HS-5 (cell line): ENCODE measurements at places on chromosomes 2 and 18.

- DNase-seq = no peak
Observed at GRCh38 chr18:38241216-38241615, 675.6 kb upstream of the CELF4 start.

DNA sequence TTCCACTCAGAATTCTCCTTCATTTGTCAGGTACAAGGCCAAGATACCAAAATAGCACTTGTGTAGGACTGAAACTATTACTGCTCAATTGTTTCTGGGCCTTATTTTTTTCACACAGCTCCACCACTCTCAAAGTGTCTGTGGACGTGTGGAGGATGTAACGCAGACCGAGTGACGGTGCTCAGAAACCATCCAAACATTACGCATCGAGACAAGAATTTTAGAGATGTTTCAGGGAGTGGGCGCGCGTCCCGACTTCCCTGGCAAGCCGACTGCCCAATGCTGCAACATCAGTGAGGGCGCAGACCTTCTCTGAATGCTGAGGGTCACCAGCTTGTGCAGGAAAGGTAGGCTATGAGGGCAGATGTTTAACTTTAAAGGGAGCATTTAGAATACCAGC lies 108.4 kb downstream of the GATA6 start:
- no peak for DNase-seq

DNA sequence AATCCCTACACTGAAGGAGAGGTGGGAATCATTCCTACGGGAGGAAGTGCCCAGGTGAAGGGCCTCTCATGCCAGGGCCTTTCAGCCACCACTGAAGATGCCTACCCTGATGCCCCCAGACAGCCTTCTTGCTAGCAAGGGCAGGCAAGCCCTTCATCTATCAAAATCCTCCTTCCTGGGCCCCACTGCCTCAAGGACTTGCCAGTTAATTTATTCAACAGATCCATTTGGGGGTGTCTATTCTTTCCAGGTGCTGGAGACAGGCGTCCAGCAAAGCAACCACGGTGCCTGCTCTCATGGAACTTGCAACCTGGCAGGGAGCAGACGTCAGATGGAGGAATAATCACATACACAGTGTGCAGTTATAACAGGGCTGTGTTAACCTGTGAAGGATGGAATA lies 95.5 kb downstream of the GYPC start:
- DNase-seq = no peak

GRCh38 chr2:135585586-135585985 lies 54.3 kb downstream of the R3HDM1 start:
- no peak for DNase-seq

DNA sequence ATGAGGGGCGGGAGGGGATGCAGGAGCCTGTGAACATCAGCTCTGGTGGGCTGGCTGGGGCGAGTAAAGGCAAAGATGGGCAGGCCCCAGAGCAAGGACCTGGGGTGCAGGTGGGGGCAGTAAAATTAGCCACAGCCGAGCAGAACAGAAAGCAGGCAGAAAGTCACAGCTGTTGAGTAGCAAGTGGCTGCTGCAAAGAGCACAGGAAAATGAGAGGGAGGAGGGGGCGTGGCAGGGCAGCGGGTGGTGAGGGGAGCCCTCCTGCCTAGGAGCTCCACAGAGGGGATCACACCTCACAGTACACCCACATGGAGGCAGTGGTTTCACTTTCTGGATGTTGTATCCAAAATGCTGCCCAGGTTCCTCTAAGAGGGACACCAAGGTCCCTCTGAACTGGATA lies 79.6 kb downstream of the LBH start:
- no peak for DNase-seq

DNA sequence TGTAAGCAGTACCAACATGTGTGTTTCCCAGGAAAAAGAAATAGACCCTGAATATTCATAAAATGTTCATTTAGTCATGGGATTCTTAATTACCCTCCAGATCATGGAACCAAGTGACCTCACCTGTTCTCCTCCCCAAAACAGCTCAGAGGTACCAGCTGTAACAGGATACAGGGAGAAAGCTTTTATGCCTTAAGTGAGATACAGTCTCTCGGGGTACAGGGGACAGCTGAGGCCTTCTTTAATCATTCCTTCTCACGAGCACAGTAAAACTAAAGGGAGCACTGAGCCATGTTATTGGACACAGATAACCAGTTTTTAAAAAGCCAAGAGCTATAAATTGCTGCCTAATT lies 16.6 kb downstream of the EPHA4 start:
- no peak for DNase-seq

DNA sequence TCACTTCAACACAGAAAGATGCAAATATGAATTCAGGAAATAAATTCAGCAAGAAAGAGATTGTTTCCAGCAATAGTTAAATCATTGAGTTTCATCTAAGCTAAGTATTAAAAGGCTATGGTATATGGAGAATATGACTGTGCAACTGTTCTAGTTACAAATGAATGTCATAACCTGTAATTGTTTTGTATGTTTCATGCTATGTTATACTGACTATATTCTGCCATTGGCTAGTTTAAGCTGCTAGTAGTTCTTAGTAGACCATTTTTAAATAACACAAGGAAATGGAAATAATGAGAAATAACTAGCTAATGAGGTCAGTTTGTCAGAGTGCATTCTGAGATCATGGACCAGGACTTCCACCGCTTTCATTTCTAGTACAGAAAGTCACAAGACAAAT lies 1154.9 kb upstream of the TMEFF2 start:
- no peak for DNase-seq

GRCh38 chr2:120564213-120565094 lies 171.2 kb upstream of the GLI2 start:
- DNase-seq = no peak

- DNase-seq = no peak
Observed at GRCh38 chr2:213443921-213444320, 159.7 kb downstream of the SPAG16 start.

GRCh38 chr18:53817976-53818950 lies 406.2 kb downstream of the MBD2 start:
- no peak for DNase-seq

GRCh38 chr18:24725644-24726415 lies 265.4 kb downstream of the HRH4 start:
- no peak for DNase-seq

DNA sequence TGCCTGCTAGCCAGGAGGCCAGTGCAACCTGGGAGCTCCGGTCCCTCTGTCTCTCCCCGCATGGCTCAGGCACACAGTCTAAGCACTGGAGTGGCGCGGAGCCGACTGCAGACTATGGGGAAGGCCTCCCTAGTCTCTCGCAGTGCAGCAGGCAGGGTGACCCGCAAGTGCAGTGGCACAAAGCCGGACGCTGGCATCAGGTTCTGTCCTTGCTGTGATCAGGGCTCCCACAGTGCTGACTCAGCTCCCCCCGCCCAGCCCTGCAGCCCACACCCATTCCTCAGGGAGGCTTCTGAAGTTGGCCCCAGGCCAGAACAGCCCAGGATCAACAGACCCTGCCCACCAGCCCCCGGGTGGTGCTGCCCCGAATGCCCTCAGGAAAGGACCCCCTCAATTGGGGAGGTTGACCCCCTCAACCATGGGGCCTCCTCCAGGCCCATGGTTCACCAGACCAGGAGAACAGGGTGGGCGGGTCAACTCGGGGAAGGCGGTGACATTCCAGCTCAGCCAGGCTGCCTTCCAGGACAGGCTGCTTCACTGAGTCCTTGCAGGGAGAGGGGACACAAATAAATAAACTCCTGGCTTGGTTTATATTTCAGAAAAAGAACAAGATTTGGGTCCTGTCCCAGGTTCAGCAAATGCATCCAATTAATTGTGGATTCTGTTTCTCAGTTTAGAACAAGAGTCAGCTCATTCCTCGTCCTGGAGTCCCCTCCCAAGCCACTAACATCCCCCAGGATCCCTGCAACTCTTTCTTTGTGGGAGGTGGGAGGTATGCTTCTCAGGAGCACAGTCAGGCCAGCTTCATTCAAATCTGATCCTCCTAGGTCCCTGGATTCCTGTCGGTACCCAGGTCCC lies 12.2 kb downstream of the BIN1 start:
- DNase-seq = no peak

DNA sequence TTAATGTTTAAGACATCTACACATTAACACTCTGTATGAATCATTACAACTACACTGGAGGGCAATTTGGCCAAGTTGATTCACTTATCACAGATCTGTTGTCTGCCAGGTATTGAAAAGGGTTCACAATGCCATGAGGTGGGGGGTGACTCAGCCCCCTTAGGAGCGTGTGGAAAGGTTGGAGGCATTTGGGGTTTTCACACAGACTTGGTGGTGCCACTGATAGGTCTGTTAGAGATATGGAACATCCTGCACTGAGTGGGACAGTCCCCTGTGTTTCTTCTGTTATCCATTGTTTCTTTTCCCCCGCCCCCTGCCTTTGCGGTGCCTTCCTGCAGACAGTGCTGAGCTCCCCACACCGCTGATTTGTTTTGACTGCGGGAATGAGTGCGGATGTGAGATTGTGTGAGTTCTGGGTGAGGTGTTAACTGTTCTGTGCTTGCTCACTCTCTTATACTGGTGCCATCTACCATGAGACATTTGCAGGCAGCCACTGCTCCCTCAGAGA lies 9.3 kb upstream of the TSN start:
- no peak for DNase-seq

DNA sequence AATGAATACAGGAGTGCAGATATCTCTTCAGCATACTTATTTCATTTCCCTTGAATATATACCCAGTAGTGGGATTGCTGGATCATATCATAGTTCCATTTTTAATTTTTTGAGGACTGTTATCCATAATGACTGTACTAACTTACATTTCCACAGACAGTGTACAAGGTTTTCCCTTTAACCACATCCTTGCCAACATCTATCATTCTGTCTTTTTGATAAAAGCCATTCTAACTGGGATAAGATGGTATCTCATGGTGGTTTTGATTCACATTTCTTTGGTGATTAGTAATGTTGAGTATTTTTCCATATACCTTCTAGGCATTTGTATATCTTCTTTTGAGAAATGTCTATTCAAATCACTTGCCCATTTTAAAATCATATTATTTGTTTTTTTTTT lies 325.2 kb downstream of the CYP26B1 start:
- DNase-seq = no peak

DNA sequence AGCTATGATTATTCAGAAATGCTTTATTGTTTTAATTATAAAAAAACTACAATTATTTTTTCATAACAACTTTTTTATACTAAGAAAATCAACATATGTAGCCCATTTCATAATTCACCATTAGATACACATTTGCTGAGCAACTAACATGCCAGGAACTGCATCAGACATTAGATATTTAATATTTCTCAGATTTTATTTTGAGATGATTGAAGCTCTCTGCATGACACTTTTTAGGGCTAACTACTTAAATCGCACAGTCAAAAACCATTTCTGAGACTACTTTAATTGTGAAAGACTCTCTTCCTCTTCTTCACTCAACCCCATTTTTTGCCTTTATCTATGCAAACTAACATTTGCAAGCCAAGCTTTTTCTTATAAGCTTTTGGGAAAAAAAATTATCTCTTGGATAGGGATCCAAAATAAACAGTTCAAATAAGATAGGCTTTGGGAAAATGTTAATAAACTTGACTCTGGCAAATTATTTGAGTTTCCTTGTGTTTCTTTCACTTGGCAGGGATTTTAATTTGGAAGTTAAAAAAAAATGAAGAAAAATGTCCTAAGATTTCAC lies 9.1 kb upstream of the COL3A1 start:
- no peak for DNase-seq

- DNase-seq = no peak
Observed at GRCh38 chr2:19868701-19869580, 32.8 kb downstream of the TTC32 start.

DNA sequence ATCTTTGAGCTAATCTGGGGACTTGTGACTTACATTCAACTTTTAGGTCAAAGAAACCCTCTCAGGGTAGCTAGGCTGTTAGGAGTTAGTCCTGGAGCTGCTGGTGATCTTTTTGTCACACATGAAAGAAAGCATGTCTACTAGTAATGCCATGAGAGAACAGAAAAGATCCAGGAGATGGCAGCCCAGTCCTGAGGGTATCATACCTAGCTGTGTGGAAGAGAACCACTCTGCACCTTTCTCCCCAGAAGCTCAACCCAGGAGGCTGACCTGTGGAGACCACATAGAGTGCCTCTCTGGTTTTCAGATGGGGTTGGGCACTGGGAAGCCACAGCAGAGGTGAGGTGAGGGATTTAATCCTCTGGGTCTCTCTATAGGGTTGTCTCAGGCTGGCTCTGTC lies 460.2 kb upstream of the UBE2E3 start:
- DNase-seq = no peak

GRCh38 chr2:142796588-142796987 lies 80.9 kb upstream of the KYNU start:
- no peak for DNase-seq

DNA sequence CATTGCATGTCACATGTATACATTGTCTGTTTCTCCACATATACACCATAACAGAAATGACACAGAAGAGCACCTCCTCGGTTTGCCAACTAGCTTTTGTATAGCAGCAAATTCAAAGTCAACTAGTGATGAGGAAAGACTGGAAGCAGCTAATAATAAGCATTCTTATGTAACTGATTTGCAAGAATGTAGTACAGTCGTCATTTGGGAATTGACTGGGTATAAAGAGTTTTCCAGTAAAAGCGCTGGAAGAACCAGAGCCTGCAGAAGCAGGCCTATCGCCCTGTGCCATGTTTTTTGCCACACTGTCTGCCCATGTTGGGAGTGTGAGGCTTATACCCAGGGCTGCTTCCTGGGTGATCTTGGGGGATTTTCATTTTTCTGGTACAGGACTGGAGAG lies 310.6 kb downstream of the GBX2 start:
- DNase-seq = no peak

GRCh38 chr2:235055891-235056516 lies 104.2 kb downstream of the SH3BP4 start:
- no peak for DNase-seq

- peak; percentile 63 for DNase-seq
Observed at GRCh38 chr2:152513681-152514080, 178.7 kb downstream of the FMNL2 start.

GRCh38 chr2:134314202-134314601 lies 60.3 kb downstream of the MGAT5 start:
- no peak for DNase-seq

- DNase-seq = no peak
Observed at GRCh38 chr2:66843847-66844246, 408.9 kb downstream of the MEIS1 start.

DNA sequence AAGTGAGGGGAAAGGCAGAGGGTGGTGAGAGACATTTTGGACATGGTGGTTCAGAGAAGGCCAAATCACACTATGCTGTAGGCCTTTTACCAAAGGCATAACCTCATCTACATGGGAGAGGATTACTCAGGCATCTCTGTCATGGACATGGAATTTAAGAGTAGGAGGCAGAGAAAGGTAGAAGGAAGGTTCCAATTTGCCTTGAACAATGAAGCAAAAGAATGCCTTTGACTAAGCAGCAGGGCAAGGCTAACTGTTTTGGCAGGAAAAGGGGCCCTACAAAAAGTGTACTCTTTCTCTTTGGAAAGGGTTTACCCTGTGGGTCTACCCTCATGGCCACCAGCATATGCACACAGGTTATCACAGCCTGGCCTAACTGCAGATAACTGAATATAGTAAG lies 45.6 kb upstream of the RNU4ATAC start:
- DNase-seq = peak; percentile 67
